Hindlimb muscle (tissue), 1 donor: ENCODE measurements at places on chromosomes 5 and 9.

GRCh38 chr9:123420592-123421111, 64.7 kb downstream of the CRB2 start:
- no peak for DNase-seq

DNA sequence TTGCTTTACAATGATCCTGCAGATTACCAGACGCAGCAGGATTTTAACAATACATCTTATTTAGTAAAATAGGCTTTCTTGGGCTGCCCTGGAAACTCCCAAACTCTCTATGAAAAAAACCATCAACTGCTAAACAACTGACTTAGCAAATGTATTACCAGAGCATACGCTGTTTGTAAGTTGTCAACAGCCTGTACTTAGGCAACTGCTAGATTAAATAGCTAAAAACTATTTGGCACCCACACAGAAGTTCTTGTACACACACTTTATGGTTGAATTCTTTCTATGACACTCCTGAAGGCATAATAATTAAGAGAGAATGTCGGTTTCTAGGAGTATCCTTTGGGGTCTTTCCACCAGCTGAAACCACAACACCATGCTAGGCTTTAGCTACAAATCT, 123.9 kb downstream of the FBXO38 start:
- DNase-seq, result no peak

GRCh38 chr9:119963798-119964372, 594.6 kb upstream of the BRINP1 start:
- DNase-seq, result no peak

DNA sequence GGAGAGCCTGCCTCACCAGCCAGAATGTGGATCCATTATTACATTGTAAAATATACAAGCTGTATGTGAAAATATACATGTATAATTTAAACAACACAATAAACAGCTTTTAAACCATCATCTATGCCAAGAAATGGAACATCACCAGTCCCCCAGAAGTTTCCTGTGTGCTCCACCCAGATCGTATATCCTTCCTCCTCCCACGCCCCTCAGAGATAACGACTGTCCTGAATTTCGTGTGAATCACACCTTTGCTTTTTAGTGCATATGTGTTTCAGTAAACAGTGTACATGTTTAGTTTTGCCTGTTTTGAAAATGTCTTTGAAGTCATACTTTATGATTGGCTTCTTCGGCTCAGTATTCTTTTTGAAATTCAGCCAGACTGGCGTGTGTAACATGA, 134.6 kb upstream of the MYO10 start:
- no peak for DNase-seq

- DNase-seq, result peak; percentile 30
Measured at GRCh38 chr5:139952574-139952973, 90.5 kb downstream of the NRG2 start.

- DNase-seq, result no peak
Measured at GRCh38 chr9:134494905-134495304, 146.7 kb upstream of the COL5A1 start.

DNA sequence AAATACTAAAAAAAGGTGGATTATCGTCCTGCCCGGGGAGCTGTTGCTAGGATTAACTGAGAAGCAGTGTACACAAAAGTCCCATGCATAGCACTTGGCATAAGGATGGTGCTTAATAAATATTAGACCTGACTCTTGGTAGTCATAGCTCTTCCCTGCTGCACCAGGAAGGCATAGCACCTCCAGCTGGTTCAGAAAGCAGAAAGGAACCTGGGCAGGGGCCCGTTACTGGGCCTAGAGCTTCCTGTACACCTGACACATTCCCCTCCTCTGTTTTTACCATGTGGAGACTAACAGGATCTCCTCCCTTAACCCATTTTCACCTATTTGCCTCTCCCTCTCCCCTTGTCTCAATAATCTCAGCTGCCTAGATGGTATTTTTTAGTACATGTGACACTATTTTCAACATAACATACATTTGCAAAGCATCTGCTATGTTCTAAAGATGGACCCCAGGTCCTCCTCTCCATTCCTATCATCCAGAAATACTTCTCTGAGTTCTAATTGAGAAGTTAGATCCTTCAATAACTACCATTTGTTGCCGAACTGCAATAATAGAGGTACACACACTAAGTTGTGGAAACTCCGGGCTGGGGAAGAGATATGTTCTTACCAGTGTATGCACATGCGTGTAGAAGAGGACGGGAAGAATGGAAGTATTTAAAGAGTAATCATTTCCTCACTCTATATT, 3.2 kb upstream of the ANP32B start:
- no peak for DNase-seq

- peak; percentile 72 for DNase-seq
Measured at GRCh38 chr9:104743376-104743985, 4.0 kb upstream of the NIPSNAP3A start.
